ENCODE measurements at places on chromosomes 7 and 10.

GRCh38 chr10:123021517-123021916 is 12.7 kb downstream of the ACADSB start:
- DNase-seq: no peak

GRCh38 chr10:13791483-13791882 is 204.7 kb downstream of the PRPF18 start:
- DNase-seq: no peak

- peak; percentile 87 for DNase-seq
These were observed 26.4 kb downstream of the BBS9 start for GRCh38 chr7:33155811-33156210.

GRCh38 chr10:992871-993270 is 4.6 kb downstream of the GTPBP4 start:
- no peak for DNase-seq

DNA sequence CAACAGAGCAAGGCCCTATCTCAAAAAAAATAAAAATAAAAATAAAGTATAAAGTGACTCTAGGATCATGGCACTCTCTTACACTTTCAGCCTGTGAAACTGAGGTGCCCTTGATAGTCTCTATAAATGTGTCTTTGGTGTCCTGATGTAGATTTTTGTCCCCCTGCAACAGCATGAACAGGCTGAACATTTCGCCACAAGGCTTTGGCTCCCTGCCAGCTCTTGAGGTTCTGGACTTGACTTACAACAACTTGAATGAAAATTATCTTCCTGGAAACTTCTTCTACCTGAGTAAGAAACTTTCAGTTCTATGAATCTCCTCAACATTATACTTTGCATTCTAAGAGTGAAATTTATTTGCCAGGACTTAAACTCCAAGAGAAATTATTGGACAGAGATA is 48.1 kb upstream of the BMS1 start:
- DNase-seq: no peak

DNA sequence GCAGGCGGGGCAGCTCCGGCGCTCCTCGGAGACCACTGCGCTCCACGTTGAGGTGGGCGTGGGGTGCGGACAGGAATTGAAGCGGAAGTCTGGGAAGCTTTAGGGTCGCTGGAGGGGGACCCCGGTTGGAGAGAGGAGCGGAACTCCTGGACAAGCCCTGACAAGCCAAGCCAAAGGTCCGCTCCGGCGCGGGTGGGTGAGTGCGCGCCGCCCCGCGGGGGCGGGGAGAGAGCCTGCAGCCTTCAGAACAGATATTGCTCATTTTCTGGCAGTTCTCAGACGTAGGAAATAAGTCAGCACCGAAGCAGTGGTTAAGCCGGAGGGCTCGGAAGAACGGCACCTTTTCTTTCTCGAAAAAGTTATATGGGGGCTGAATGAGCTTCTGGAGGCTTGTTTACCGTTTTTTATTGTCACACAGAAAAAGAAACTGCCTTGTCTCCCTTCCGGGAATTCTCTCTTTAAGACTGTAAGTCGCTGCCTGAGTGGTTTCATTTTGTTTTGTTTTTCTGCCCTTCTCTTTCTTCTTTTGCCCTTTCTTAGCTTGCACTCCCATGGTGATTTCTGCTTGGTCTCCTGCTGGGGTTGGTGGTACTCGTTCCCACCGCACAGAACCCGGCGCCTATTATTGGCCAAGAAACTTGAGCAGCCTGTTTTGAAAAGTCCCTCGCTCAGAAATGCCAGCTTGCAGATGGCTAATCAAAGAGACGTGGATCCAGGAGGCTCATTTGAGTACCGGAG is 732 bp downstream of the FAS start:
- peak; percentile 15 for DNase-seq

GRCh38 chr10:47374611-47375536 is 9.2 kb downstream of the ZNF488 start:
- DNase-seq: no peak

- no peak for DNase-seq
These were observed 268.0 kb downstream of the DNAJB6 start for GRCh38 chr7:157604661-157605381.

DNA sequence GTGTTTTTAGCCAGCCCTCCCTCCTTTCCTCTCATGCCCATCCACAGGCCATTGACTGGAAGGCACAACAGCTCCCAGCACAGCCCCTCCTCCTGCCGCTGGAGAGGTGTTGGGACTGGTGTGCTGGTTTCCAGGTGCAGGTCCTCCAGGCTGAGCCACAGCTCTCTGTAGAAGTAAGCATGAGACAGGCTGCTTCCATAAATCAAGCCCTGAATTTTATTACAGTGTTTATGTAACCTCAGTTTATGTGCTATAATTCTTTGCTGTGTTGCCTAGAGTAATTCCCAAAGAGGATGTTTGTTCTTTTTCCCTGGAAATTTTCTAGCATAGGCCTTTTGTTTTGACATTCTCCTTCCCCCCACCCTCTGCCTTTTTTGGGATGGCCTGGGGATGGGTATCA is 445.8 kb downstream of the AUTS2 start:
- no peak for DNase-seq

- DNase-seq: no peak
These were observed 75.6 kb upstream of the GPR22 start for GRCh38 chr7:107394276-107394675.

- no peak for DNase-seq
These were observed 41.6 kb downstream of the FRMPD2 start for GRCh38 chr10:48232717-48233447.

GRCh38 chr10:115001506-115002381 is 63.7 kb downstream of the TRUB1 start:
- DNase-seq: peak; percentile 50

- DNase-seq: no peak
These were observed 23.7 kb upstream of the CUBN start for GRCh38 chr10:17153321-17153720.

DNA sequence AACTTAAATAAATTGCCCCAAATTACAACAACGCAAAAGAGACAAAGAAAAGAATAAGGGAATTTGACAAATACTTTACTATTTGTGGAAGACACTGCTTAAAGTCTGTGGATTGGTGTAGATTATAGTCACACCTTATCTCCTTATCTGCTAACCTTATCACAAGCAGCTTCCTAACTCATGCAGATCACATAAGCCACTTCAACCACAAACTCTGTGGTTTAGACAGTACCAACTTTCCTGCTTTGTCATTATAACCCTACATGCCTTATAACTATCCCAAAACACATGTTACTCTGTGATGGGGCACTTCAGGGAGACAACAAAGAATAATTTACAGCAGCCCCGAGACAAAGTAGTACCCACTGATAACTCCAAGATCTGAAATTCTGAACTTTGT is 41.5 kb upstream of the PPP3CB start:
- no peak for DNase-seq

- DNase-seq: no peak
These were observed 60.8 kb upstream of the MEOX2 start for GRCh38 chr7:15747301-15747700.

GRCh38 chr7:136103545-136104268 is 126.5 kb upstream of the MTPN start:
- no peak for DNase-seq

DNA sequence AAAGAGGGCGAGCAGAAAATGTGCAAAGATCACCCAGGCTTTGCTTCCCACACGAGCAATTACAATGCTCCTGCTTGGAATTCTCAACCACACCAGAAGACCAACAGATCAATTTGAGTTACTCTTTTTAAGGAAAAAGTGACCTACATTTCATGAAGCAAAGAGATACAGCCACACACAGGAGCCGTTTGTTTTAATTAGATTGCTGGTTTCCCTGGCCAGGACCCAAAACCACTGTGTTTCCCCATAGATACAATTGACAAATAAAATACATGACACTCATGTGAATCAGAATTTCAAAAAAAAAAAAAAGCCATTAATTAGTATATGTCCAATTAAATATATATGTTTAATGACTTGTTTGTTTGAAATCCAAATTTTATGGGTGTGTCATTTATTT is 458.3 kb downstream of the PLXDC2 start:
- DNase-seq: no peak

DNA sequence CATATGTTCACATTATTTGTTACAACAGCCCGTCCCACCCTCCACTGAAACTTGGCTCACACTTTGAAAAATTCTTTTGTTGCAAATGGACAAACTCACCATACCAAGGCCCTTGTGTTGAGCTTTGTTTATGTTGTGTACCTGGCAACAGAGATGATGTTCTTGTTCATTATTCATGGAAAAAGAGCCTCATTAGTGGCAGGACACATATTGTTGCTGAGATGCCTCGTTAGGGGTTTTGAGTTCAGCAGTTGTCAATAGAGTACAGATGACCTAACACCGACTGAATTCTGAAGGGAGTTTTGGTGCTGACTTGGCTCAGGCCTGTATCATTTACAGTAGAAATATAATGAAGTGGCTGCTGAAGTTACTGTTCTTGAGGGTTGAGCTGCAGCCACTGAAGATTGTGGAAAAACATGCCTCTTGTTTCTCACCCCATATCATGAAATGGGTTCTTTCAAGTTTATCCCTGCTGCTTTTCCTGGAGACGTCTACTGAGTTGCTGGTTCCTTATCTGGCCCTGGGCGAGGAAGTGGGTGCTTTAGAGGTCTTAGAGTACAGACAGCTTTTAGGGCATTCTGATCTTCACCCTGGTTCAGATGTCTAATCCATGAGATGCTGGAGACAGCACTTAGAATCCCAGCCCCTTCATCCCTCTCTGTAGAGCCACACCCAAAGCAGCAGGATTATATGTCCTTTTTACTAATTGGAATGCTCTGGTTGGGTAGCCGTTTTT is 149.7 kb downstream of the WNT2 start:
- DNase-seq: no peak

- DNase-seq: no peak
These were observed 53.5 kb downstream of the DNAJC12 start for GRCh38 chr10:67784474-67784873.

- DNase-seq: no peak
These were observed 3.4 kb downstream of the LRRC27 start for GRCh38 chr10:132335189-132336063.

GRCh38 chr7:131605280-131605878 is 49.0 kb upstream of the PODXL start:
- DNase-seq: peak; percentile 95

DNA sequence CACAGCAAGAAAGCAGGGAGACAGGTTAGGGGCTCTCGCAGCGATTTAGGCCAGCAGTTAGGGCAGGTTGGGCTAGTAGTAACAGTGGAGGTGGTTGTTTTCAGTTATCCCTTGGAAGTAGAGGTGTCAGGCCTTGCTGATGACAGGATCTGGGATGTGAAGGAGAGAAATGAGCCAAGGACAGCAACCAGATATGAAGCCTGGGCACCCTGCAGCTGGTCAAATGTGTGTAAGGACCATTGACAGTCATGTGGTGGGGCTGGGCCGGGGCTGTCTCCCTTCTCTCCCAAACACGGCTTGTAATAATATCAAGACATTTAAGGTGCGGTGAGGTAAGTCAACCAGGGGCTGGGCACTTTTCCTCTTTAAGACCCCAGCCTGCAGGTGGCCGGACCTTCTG is 112.5 kb upstream of the IGFBP3 start:
- DNase-seq: no peak

DNA sequence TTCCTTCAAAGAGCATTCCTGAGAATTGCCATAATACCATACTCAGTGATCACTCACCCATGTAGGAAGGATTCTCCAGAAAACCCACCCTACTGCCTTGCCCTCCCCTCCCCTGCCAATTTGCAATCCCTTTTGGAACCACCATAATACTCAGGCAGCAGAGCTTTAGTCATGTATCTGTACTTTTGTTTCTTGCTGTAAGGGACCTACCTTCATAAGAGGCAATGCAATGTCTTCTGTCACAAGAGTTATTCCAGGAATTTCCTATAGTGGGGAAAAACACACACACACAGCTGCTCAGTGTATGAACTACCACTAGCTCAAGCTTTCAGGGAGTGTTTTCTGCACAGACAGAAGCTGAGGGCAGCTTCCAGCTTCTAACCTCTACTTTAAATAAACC is 67.0 kb downstream of the GSAP start:
- DNase-seq: no peak

- no peak for DNase-seq
These were observed 49.0 kb downstream of the NT5C2 start for GRCh38 chr10:103144041-103144440.

DNA sequence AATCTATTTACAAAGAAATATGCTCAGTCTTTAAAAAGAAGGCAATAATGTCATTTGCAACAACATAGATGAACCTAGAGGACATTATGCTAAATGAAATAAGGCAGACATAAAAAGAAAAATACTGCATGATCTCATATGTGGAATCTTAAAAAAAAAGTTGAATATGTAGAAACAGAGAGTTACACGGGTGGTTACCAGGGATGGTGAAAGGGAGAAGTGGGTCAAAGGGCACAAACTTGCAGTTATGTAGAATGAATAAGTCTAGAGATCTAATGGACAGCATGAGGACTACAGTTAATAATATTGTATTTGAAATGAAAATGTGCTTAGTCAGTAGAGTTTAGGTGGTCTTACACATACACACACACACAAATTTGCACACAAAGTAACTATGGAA is 88.2 kb upstream of the CCDC71L start:
- no peak for DNase-seq

GRCh38 chr10:11612021-11613001 is 861 bp upstream of the USP6NL start:
- DNase-seq: no peak

- DNase-seq: no peak
These were observed 115.2 kb downstream of the ZFAND4 start for GRCh38 chr10:45557275-45557905.

- DNase-seq: no peak
These were observed 2.7 kb downstream of the UPP1 start for GRCh38 chr7:48091506-48092433.

DNA sequence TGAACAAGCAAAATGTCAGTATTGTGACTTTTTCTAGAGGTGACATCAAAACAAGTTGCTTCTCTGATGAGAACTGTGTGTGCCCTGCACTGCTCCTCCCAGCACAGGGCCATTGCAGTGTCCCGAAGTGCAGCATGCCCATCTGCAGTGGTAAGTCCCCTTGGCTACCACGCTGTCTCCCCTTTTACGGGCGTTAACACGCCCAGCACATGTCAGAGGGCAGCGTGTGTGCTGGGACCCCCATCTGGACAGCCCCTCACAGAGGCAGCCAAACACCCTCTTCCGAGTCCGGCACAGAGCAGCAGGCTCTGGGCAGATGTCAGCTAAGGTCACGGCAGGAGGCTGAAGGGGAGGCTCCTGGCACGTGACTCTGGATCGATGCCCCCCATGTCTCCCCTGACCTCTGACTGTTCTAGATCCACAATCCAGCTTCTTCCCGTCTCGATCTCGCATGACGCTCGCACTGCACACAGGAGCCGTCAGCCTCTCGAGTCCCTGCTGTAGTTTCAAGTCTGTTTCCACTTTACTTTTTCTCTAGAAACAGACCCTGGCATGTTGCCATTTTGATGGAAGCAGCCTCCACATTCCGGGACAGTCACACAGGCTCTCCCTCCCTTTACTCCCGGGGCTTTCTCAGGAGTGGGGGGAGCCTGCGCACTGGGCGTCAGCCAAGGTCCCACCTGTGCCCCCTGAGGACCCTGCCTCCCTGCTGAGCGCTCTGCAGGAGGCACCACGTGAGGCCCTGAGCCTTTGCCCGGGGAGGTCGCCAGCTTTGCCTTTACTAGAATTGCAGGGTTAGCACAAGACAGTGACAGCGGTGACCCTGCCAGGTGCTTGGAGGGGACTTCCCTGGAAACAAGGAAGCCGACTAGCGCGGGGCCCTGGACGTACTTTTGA is 133.8 kb downstream of the TCERG1L start:
- DNase-seq: no peak

Measured in DMS79 (cell line).